ENCODE measurements at places on chromosomes 3 and 15. TPM values are rescaled to one million over a fixed set of nuclear protein-coding genes. Genes with fewer than 3 reads are reported as not detected.

Gene PARP15
- total RNA-seq = under 0.01 TPM

Gene TSC22D2
- 25.8 TPM for total RNA-seq

Gene HGD
- total RNA-seq = 0.69 TPM

Gene LPP
- 16.1 TPM for total RNA-seq

Gene GRM7
- 76.1 TPM for total RNA-seq

Gene KNG1
- total RNA-seq = not detected

Gene LRRN1
- 61.1 TPM for total RNA-seq

Gene UQCC5
- total RNA-seq = 4.6 TPM

Gene FBN1
- 23.1 TPM for total RNA-seq

Gene CCDC13
- total RNA-seq = 5.1 TPM

Gene MORC1
- 0.23 TPM for total RNA-seq

Gene GOLGA8N
- total RNA-seq = 4.6 TPM

Gene DNAJC17
- total RNA-seq = 12.9 TPM

Gene C3orf38
- 60.2 TPM for total RNA-seq

Gene DCBLD2
- 55.1 TPM for total RNA-seq

Gene SLC28A1
- 0.23 TPM for total RNA-seq

Gene USP4
- 29.5 TPM for total RNA-seq

Gene FBXO40
- not detected for total RNA-seq

Gene TMEM42
- 10.4 TPM for total RNA-seq

Gene IL20RB
- 0.92 TPM for total RNA-seq

Gene TTLL13
- not detected for total RNA-seq

Gene PLSCR2
- total RNA-seq = not detected

Gene CLDN11
- total RNA-seq = 18.2 TPM

Gene LRRIQ4
- total RNA-seq = 1.6 TPM

Gene MOBP
- total RNA-seq = 0.92 TPM

Gene TBC1D5
- total RNA-seq = 114 TPM

Gene HIGD2B
- not detected for total RNA-seq

Gene KCNH8
- total RNA-seq = 18.0 TPM

Gene GPR160
- 5.3 TPM for total RNA-seq

Gene C3orf22
- not detected for total RNA-seq

Gene GP5
- under 0.01 TPM for total RNA-seq

Gene SLC28A2
- total RNA-seq = not detected

Gene GRIP2
- total RNA-seq = 11.3 TPM

Gene CHRNA3
- 4.8 TPM for total RNA-seq

Gene VGLL3
- total RNA-seq = 1.6 TPM

Gene GOLGA8J
- total RNA-seq = 0.23 TPM

Gene TMEM87A
- 75.4 TPM for total RNA-seq

Gene NRROS
- total RNA-seq = 0.92 TPM

Gene ADCY5
- 58.6 TPM for total RNA-seq

Gene DNAH1
- 2.5 TPM for total RNA-seq

Gene FSTL1
- total RNA-seq = 43.6 TPM

Gene SHC4
- total RNA-seq = 10.1 TPM

Gene PCOLCE2
- 13.6 TPM for total RNA-seq

Gene NR2E3
- total RNA-seq = not detected

Gene ZDHHC3
- 42.4 TPM for total RNA-seq

Gene ZIC4
- total RNA-seq = 38.1 TPM

Gene CMTM8
- 1.4 TPM for total RNA-seq

Gene EXD1
- total RNA-seq = under 0.01 TPM

Gene IL1RAP
- total RNA-seq = 11.5 TPM

Gene KIF23
- total RNA-seq = 9.9 TPM

Gene RTP3
- not detected for total RNA-seq

Gene SH3GL3
- 52.8 TPM for total RNA-seq
